ENCODE measurements at places on chromosomes 12 and 14. TPM values are rescaled to one million over a fixed set of nuclear protein-coding genes. Genes with fewer than 3 reads are reported as not detected.

- H3K4me3 ChIP-seq: no peak overlapping the region
Measured at GRCh38 chr14:29166507-29166906, 399.9 kb downstream of the FOXG1 start.

GRCh38 chr12:57111031-57111734 is at the start of gene STAT6:
Gene STAT6 (minus strand): TSS chr12:57111362. CDS start chr12:57108278, 3,084 bp downstream.
- peak; percentile 48 for DNase-seq
- H3K27me3 ChIP-seq: peaks cover 1% of the 10 kb centered on the region
- peak within 1 kb of the TSS; percentile 86 for H3K4me3 ChIP-seq

DNA sequence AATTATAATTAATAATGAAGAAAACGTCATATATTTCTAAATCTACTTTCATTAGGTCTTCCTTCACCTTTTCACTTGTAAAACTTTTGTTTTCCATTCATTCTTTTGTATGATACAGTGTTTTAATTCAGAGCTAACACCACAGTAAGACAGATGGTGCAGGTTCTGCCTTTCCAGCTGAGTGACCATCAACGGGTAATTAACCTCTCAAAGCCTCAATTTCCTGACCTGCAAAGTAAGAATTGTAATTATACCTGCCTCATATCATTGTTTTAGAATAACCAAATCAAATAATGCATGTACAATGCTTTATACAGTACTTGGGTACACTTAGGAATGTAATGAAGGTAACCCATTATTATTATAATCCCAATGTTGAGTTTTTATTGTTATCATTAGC is 157.6 kb downstream of the FOXA1 start:
- DNase-seq: no peak
- no peak overlapping the region for H3K27ac ChIP-seq
- no peaks in the 10 kb centered on the region for H3K27me3 ChIP-seq

DNA sequence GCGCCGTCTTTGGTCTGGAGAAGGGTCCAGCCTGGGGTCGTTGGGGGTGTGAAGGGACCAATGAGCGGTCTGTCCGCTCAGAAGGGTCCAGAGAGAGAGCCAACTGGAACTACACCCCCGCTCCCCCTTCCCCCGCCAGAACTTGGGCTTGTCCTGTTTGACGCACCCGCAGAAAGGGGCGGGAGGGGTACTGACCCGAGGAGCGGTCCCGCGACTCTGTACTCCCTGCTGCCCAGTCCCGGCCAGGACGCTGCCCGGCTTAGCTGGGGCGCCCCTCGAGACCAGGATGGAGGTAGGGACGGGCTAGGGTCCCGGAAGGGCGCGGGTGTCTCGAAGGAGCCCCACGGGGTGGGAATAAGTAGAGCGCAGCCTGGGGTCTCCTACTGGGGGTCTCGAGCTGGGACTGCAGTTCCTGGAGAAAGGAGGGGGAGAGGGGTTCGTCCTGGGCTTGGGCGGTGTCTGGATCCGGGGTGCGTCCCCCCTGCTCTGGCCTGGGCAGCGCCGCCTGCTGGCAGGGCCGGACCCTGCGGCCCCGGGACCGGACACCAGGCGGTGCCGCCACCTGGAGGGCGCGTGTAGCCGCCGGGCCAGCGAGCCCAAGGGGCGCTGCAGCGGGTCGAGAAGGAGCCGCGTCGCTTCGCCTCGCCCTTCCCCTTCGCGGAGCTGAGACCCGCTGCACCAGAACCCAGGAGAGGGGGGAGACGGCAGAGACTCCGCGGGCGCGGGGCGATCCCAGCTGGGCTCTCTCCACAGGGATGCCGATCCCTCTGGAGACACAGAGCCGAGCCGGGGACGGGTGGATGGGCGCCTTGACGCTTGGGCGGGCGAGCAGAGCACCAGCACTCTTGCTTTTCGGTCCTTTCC is 3.8 kb upstream of the CACNB3 start:
- DNase-seq: peak; percentile 80
- peak overlapping the region; percentile 97 for H3K4me3 ChIP-seq
- H3K27me3 ChIP-seq: peaks cover 14% of the 10 kb centered on the region
- H3K36me3 ChIP-seq: no peaks in the 10 kb centered on the region

GRCh38 chr14:47917344-47917954 is 242.0 kb upstream of the MDGA2 start:
- no peak overlapping the region for H3K4me3 ChIP-seq
- no peaks in the 10 kb centered on the region for H3K27me3 ChIP-seq
- DNase-seq: peak; percentile 33
- H3K27ac ChIP-seq: no peak overlapping the region
- no peaks in the 10 kb centered on the region for H3K36me3 ChIP-seq

DNA sequence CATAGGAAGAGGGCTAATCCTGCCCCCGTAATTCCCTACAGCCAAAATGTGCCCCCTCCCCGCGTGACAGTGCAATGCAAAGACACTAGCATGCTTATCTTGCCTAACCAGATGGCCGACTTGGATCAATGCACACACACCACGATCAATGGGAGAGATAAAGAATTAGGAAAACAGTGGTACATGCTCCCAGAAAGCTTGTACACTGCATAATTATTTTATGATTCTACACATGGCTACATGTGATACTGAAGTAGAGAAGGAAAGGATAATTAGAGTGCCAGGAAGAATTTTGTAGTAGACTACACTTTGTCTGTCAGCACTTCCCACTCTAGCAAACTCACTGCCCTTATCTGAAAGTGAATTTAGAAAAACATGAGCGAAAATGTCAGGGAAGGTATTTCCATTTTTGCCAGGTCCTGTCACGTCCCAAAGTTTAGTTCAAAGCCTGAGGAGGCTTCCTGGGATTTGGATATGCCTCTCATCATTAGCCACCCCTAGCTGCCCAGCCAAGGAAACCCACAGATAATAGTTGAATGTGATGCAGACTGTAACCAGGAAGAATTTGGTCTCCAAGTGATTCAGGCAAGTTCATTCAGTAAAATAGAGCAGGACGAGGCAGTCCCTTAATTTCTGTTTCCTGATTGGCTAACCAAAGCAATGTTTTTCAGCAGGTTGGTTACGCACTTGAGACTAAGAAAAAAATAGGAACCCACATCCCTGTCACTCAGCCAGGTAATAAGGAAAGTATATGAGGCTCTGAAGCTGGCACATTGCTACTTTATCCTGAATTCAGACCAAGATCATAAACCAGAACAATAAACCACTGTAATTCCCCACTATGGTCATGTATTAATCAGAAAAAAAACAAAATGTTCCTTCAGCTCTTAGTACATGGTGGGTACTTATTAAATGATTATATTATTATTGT is 199.6 kb upstream of the OTX2 start:
- H3K4me3 ChIP-seq: no peak overlapping the region
- peaks cover 2% of the 10 kb centered on the region for H3K27me3 ChIP-seq
- no peak overlapping the region for H3K27ac ChIP-seq
- H3K36me3 ChIP-seq: peaks cover 8% of the 10 kb centered on the region

The ADAM21 gene
- total RNA-seq: not detected

The ABHD12B gene
- 0.73 TPM for total RNA-seq

DNA sequence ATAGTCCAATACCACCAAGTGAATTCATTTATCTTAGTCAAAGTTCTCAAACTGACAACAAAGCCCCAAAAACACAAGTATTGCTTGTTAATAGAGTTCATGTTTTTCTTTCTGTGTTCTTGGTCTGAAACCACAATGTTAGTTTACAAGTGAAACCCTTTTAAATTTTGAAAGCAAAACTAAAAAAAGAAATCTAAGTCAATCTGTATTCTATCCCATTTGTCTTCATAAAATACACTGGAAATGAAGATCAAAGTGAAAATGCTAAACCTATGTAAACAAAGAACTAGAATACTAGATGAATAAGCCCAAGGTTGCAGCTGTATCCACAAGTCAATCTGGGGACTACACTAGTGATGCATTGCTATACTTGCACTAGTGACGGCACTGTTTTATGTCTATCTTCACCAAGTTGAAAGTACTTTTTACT is 10.4 kb downstream of the MAP4K5 start:
- H3K4me3 ChIP-seq: no peak overlapping the region
- no peak for DNase-seq
- H3K27ac ChIP-seq: no peak overlapping the region
- peaks cover 29% of the 10 kb centered on the region for H3K4me1 ChIP-seq

DNA sequence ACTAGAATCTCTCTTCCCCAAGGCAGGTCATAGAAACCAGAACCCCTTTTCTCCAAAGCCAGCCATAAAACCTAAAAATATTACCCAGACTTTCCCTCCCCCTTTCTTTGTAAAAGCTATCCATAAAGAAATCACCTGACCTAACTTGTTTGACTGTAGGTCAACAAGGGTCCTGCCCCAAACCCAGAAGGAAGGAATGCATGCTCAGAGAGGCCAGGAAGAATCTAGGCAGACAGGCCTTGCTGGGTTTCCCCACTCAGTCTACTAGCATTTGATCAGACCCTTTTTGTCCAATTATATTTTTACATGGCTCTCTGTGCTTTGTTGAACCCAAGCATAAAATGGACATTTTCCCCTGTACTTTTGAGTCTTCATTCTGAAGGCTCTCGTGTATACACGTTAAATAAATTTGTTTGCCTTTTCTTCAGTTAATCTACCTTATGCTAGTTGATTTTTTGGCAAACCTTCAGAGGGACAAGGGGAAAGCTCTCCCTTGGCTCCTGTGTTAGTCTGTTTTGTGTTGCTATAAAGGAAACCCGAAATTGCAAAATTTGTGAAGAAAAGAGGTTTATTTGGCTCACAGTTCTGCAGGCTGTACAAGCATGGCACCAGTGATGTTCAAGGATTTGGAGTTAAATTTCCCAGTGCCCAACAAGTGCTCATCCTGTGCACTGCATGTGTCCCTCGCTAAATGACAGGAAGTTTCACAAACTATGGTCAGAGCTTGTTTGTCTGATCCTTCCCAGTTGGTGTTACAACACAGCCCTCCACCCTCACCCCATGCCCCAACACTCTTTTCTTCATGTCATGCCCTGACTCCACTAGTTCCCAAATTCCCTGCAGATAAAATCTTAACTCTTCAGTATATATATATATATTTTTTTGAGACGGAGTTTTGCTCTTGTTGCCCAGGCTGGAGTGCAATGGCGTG is 14.2 kb upstream of the RASSF3 start:
- no peak overlapping the region for H3K4me3 ChIP-seq
- peak overlapping the region; percentile 81 for H3K27ac ChIP-seq
- H3K4me1 ChIP-seq: peaks cover 8% of the 10 kb centered on the region
- no peaks in the 10 kb centered on the region for H3K27me3 ChIP-seq

DNA sequence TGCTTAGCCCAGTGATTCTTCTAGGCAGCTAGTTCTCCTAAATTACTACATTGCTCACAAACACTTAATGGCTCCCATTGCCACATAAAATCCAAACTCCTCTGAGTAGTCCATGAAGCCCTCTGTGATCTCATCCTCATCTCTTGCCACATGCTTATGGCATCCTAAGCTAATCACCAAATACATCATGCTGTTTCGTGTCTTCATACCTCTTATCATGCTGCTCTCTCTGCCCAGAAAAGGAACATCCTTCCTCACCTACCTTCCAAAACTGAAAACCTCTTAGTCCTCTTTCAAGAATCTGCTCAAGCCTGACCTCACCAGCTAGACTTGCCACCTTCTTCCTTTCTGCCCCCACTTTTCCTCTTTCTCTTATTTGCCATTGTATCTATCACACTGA is 108.5 kb downstream of the DUSP6 start:
- H3K4me1 ChIP-seq: peaks cover 27% of the 10 kb centered on the region
- H3K36me3 ChIP-seq: peaks cover 10% of the 10 kb centered on the region
- H3K4me3 ChIP-seq: no peak overlapping the region

- H3K27me3 ChIP-seq: no peaks in the 10 kb centered on the region
- DNase-seq: no peak
Measured at GRCh38 chr14:29710015-29710414, 217.6 kb downstream of the PRKD1 start.

GRCh38 chr14:66487164-66487563 is 993 bp downstream of the CCDC196 start:
- H3K4me1 ChIP-seq: no peaks in the 10 kb centered on the region
- no peak for DNase-seq
- H3K27ac ChIP-seq: no peak overlapping the region
- no peaks in the 10 kb centered on the region for H3K36me3 ChIP-seq
- no peak overlapping the region for H3K4me3 ChIP-seq

The ZNF385A gene
- 20.8 TPM for total RNA-seq

- no peak overlapping the region for H3K4me3 ChIP-seq
- no peaks in the 10 kb centered on the region for H3K36me3 ChIP-seq
- DNase-seq: no peak
- no peak overlapping the region for H3K27ac ChIP-seq
Measured at GRCh38 chr12:115118177-115118724, 434.3 kb upstream of the TBX3 start.

DNA sequence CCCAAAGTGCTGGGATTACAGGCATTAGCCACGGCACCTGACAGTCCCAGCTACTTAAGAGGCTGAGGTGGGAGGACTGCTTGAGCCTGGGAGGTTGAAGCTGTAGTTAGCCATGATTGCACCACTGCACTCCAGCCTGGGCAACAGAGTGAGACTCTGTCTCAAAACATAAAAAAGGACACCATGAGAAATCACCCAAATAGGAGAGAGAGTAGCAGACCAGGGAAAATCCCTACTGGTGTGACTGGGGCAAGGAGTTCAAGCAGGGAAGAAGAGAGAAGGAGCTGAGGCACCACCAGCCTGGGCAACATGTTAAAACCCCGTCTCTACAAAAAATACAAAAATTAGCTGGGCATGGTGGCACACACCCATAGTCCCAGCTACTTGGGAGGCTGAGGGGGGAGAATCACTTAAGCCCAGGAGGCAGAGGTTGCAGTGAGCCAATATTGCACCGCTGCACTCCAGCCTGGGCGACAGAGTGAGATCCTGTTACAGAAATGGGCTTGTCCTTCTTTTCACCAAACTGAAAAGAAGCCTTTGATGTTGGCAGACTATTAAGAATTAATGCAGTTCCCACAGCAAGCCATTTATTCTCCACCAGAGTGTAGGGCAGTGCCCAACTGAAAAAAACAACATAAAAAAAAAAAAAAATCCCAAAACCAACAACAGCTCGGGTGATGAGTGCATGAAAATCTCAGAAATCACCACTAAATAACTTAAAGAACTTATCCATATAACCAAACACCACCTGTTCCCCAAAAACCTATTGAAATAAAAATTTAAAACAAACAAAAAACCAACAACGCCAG is 4.5 kb upstream of the SRSF9 start:
- peaks cover 33% of the 10 kb centered on the region for H3K4me1 ChIP-seq
- no peak overlapping the region for H3K27ac ChIP-seq
- no peaks in the 10 kb centered on the region for H3K36me3 ChIP-seq
- H3K27me3 ChIP-seq: no peaks in the 10 kb centered on the region
- no peak for DNase-seq

DNA sequence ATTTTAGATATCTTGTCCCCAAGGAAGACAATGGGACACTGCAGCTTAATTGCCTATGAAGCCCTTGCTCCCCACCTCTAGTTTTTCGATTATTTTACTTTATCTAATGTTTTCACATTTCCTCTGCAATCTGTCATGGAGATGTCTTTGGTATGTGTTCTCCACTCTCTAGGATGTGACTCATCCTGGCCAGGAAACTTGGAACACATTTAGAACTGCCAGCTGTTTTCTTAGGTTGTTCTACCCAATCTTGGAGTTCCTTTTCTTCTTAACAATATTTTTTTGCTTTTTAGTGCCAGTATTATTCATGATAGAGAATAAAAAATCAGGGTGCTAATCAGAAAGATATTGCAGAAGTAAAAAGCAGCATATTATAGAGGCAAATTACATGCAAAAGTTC is 101.7 kb upstream of the CLEC14A start:
- no peak overlapping the region for H3K27ac ChIP-seq
- H3K4me3 ChIP-seq: no peak overlapping the region
- no peaks in the 10 kb centered on the region for H3K4me1 ChIP-seq

Data from neural crest cell (in vitro differentiated cells).